ENCODE measurements at places on chromosomes 2 and 18.

DNA sequence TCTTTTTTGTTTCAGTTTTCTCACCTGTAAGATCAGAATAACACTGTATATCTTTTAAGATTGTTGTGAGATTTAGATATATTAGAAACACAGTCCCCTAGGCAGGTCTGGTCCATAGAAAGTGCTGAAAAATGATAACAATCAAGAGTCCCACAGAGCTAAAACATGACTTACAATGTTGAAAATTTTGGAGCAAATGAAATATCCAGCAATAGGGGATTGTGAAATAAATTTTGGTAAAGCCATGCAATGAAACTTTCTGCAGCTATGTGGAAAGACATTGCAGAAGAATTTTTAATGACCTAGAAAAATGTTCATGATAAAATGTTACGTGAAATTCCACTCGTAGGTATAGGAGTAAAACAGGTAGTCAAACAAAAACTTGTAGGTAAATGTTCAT, 127.6 kb upstream of the SERPINE2 start:
- DNase-seq = peak; percentile 25

- DNase-seq = peak; percentile 22
Measured at GRCh38 chr2:182649316-182649715, 66.7 kb upstream of the DNAJC10 start.

DNA sequence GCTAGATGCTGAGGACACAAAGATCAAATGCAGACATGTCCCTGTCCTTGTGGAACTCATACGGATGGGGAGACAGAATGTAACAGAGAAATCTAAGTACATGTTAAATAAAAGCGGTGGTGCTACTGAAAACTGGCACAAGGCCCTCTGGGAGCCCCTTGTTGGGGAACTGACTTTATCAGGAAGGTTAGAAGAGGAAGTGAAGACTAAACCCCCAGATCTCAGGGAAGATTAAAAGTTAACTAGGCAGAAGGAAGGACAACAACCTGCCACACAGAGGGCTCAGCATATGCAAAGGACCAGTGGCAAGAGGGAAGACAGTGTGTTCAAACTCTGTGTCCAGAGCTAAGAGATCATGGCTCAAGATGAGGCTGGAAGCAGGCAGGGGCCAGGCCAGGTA, 4.8 kb downstream of the CACNB4 start:
- no peak for DNase-seq

GRCh38 chr2:74550231-74550630, 3.5 kb downstream of the LOXL3 start:
- no peak for DNase-seq

DNA sequence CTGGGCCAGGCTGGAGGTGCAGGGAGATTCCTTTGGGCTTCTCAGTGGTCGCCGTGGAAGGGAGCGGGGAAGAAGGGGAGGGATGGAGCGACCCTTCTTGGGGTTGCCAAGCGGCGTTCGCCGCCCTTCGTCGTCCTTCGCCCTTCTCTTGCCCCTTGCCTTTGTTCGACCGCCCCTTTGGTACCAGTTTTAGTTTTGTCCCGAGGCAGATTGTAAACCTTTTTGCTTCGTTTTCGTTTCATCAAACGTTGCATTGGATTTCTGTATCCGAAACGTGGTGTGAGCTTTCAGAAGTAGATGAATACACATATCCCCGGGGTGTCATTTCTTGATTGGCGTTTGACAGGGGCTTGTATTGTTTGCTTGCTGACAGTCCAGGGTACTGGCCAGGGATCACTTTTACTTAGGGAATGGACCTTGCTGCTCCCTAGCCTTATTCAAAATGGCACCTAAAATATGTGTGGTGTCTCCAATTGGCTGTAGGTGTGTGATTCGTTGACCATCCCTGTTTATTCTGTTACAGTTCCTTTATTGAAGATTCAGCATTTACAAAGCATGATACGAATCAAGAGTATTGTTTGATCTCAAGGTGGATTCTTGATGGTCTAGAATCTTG, 788 bp downstream of the USP14 start:
- peak; percentile 21 for DNase-seq

Data from GM03348 (cell line).